ENCODE measurements at places on chromosomes 7 and 10.

GRCh38 chr10:55104738-55105137 lies 303.7 kb upstream of the PCDH15 start:
- ATAC-seq: no peak

GRCh38 chr10:49158404-49158803 lies 24.6 kb upstream of the FAM170B start:
- no peak for ATAC-seq

DNA sequence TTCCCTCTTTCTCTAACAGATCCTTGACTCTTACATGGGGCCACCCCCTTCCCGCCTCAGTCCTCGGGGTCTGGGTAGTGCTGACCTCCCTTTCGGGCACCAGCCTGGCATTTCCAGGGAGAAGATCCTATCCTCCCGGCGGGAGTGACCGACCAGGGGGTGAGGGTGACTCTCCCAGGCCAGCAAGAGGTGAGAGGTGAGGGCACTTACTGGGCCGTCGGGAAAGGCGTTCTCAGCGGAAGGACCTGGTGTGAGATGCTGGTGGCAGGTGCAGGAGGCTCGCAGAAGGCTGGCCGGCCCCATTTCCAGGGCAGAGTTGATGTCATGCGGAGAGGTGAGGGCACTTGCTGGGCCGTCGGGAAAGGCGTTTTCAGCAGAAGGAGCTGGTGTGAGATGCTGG lies 4.2 kb upstream of the FOXL3 start:
- ATAC-seq: no peak

- no peak for ATAC-seq
Observed at GRCh38 chr10:102642736-102643335, 1.4 kb upstream of the TRIM8 start.

- ATAC-seq: no peak
Observed at GRCh38 chr10:5046410-5046809, 42.8 kb upstream of the AKR1C2 start.

- no peak for ATAC-seq
Observed at GRCh38 chr7:32163896-32164295, 93.7 kb upstream of the PDE1C start.

All from activated CD4-positive, CD25-positive, alpha-beta regulatory T cell treated with anti-CD3 and anti-CD28 coated beads, Interleukin-2, amount 50 U/mL, for 24 hours (primary cell).